ENCODE measurements at places on chromosomes 12 and 14.

GRCh38 chr14:72947366-72948160, 21.3 kb downstream of the DCAF4 start:
- DNase-seq: no peak

DNA sequence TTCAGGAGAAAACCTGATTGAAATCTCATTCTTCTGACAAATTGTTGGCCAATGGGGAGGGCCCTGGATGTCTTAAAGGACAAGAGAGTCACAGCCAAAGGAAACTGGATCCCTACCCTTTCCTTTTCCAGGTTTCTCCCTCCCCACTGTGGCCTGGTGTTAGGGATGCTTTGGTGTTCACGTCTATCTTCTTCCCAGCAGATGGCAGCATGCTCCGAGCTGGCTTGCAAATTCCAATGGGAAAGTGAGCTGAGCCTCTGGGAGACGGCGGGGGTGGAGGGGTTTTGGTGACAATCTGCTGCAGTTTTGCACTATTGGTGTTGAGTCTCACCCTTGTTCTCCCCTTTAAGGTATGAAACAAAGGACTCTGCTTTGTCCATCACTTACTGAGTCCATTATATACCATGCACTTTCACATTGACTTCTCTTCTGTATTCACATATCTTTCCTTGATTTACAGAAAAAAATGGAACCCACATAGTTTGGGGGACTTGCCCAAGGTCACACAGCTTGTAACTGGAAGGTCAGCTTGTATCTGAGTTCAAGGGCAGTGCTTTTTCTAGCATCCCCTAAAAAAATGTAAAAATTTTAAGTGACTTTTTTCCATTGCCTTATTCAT, 39.3 kb downstream of the CCDC177 start:
- DNase-seq: peak; percentile 53

DNA sequence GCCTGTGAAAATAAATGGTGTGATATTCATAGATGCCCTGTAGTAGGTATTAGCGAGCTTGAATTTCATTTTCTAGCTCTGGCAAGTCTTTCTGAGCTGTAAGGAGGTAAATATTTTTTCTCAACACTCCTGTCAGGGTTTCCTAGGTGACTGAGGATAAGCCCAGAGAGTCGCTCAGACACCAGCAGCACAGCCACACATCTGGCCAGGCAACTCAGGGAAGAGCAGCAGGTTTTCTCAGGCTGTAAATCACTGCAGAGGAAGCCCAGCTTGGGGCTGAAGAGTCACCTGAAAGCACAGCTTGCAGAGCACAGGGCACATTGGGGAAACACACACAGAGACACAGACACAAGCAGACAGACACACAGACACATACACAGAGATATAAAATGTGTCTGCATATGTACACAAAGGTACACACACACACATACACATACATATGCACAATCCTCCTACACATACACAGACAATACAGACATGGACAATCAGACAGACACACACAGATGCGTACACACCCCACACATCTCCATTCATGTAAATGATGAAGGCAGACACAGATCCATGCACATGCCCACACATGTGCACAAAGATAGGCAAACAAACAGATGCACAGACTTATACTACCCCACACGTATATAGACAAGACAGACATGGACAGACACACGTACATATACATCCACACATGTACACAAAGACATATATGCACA, 232.0 kb upstream of the TMTC1 start:
- no peak for DNase-seq

DNA sequence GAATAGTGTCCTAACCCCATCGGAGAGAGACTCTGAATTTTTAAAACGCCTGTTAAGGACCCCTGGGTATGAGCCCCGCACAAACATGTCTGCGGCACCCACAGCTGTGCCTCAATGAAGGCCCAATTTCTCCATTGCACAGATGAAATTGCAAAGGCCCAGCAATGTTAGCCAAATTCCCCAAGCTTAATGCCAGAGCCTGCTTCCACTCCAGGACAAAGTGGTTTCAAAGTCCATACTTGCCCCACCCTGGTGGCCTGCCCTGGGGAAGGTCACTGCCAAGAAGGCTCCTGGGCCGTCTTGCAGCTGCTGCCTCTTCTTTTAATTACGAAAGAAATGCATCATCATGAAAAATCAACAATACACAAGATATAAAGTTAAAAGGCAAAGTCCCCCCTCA, 1179.7 kb downstream of the VRK1 start:
- DNase-seq: no peak

DNA sequence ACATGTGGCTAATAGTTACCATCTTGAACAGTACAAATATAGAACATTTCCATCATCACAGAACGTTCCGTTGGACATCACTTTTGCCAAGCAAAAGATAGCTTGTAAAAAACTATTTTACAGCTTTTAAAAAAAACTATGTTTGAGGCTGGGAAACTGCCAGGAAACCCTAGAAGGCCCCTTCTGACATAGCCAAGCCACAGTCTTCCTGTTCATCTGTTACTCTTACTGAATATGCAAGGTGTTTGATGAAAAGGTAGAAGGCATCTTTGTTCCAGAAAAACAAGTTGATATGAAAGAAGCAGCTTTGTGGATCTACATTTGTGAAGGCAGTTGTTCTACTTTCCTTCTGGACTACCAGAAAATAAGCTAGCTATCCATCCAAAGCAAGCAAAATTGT, 23.6 kb upstream of the WNK1 start:
- DNase-seq: no peak

GRCh38 chr12:126617312-126617711, 1552.1 kb downstream of the AACS start:
- no peak for DNase-seq

DNA sequence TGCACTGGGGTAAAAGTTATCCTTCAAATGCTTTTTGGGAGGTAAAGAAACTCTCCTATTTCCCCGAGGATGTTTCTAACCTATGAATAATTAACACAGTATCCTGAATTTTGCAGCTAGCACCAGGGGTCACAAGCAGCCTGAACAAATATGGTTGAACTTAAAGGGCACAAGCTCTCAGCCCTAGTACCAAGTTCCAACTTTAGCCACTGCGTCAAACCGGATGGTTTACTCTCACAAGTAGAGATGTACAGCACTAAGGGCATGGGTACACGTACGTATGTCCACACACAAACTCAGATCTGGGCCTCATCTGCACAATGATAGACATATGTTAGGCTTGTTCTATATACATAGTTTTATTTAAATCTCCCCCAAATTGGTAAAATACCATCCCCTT, 4.7 kb downstream of the CCDC88C start:
- DNase-seq: no peak

GRCh38 chr12:53232646-53233461, 845 bp upstream of the RARG start:
- no peak for DNase-seq
